Natural killer cell treated with Interleukin-12 subunit alpha and Interleukin-12 subunit beta and Interleukin-15 and Interleukin-18, amount 100 ng/mL, for 72 hours (primary cell): ENCODE measurements at places on chromosomes 2 and 18.

- no peak for DNase-seq
Observed at GRCh38 chr18:8795586-8796325, 90.4 kb downstream of the MTCL1 start.

DNA sequence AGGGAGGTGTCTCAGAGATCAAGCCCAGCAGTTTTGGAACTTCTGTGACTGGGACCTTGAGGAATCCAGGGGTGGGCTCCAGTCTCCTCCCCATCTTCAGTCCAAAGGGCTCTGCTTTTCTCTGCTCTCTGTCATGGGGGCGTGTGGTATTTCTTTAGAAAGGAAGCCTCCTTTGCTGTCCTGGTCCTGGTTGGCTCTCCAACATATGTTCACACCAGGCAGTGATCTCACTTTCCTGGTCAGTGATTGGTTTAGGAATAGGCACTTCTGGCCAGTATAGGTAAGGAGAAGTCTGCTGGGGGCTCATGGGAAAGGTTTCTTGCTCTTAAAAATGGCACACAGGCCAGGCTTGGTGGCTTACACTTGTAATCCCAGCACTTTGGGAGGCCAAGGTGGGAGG lies 115.5 kb upstream of the HAAO start:
- DNase-seq: no peak

- no peak for DNase-seq
Observed at GRCh38 chr2:37589298-37589697, 82.1 kb downstream of the CDC42EP3 start.

DNA sequence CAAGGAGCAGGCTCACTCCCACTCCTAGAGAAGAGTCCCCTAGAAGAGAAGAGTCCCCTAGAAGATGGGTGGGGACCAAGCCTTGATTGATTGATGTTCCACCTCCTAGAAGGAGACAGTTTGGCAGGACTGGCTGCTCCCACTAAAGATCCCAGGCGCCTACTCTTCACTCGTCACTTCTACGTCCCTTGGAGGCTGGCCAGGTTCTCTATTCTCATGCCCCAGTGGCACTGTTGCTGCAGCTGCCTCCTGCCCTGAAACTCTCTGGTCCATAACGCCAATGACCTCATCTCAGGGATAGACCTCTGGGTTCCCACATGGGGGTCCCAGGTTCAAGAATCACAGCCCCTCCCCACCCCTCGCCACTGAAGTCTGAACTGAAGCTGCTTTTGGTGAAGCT lies 2.5 kb upstream of the SP140L start:
- no peak for DNase-seq

GRCh38 chr2:47510745-47511144 lies 107.8 kb downstream of the MSH2 start:
- DNase-seq: no peak

DNA sequence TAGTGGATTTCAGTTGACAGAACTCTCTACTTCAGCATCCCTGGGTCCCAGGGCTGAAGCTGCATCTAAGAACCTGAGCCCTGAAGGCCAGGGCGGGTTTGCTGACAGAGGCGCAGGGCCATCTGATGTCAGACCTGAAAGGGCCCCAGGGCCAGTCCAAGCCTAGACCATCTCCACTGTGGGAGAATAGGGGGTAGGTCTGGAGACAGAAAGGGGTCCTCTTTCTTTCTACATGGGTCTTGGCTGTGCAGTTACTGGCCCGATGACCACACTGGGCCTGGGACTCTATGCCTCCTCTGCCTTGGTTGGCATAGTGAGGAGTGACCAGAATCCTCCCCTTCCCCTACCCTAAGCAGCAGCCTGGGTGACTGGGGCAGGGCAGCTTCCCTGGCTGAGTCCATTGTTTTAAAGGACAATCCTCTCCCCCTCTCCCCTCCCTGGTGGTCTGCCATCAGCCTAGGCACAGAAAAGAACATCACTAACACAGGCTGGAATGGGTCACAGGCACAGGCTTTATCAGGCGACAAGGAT lies 34.5 kb downstream of the HS1BP3 start:
- DNase-seq: peak; percentile 23

GRCh38 chr2:20656561-20656960 lies 5.7 kb upstream of the HS1BP3 start:
- peak; percentile 38 for DNase-seq

GRCh38 chr2:201171259-201171814 lies 11.6 kb upstream of the CASP10 start:
- no peak for DNase-seq

- no peak for DNase-seq
Observed at GRCh38 chr2:926259-926793, 24.3 kb upstream of the SNTG2 start.

DNA sequence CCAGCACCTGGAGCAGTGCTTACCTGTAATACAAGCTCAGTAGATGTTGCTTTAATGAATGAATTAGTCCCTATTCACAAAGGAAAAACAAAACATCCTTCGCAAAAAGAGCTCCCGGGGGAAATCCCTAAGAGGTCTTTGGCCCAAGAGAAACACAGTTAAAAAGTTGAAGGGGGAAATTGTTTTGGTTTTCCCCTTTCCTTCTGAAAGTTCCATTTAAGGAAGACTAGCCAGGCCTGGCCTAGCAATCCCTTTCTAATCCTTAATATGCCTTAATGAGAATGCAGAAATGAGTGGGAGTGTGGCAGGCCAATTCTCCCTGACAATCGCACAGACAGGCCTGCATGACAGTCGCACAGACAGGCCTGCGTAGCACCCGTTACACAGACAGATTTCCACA lies 33.5 kb upstream of the REL start:
- DNase-seq: no peak

DNA sequence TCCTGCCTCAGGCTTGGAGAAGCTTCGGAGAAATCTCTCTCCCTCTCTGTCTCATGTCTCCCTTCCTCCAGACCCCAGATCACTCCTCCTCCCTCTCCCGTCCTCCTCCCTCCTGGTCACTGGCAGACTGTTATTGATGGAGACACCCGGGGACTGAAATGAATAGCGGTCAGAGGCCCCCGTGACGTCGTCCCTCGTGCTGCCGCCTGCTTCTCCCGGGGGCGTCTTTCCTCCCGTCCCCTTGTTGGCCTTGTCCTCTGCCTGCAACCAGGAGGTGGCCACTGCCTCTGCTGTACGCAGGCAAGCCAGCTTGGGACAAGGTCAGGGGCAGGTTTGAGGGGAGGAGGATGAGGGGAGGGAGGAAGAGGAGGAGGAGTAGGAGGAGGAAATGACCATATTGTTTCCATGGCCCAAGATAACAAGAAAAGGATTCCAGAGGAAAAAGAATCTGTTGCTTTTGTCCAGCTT lies 78.2 kb downstream of the CELF4 start:
- DNase-seq: no peak

DNA sequence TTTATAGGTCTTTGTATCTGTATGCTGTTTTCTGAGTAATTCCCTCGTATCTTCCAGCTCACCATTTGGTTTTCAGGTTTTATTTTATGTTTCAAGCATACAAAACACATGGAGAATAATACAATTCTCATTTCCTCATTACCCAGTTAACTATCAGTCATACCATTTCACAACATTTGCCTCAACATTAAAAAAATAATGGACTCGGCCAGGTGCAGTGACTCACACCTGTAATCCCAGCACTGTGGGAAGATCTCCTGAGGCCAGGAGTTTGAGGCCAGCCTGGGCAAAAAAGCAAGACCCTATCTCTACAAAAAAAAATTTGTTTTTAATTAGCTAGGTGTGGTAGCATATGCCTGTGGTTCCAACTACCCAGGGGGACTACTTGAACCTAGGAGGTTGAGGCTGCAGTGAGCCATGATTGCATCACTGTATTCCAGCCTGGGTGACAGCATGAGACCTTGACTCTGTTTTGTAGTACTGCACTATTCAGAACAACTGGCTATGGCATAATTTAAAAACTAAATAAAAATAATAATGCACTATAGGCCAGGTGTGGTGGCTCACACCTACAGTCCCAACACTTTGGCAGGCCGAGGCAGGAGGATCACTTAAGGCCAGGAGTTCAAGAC lies 20.3 kb downstream of the NPC1 start:
- no peak for DNase-seq

GRCh38 chr2:22737144-22737543 lies 647.8 kb upstream of the KLHL29 start:
- DNase-seq: no peak

DNA sequence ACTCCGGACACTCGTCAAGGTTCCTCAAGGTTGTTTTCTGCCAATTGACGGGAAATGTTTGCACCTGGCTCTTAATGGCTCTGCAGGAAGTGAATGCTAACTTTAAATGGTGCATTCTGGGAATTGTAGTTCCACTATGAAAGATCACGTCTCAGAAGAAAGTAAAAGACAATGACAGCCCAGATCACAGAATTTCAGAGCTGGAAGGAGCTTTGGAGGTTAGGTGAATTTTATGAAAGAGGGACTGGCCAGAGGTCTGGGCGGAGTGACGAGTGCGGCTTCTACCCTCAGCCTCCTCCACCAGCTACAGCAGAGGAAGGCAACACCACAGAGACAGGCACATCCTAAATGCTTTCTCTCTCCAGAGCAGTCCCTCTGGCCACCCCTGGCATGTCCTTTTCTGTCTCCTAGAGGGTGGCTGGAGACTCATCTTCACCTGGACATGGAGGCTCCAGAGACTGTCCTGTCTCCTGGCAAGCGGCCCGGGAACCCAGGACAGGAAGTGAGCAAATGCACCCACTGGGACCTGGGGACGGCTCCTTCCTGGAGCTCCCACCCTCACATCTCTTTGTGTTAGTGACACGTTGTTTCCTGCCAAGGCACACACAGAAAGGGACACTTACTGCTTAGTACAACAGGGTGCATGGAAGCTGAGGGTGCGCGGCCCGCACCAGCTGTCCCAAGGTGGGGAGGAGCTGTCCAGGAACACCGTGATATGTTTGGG lies 19.4 kb downstream of the THAP4 start:
- no peak for DNase-seq

DNA sequence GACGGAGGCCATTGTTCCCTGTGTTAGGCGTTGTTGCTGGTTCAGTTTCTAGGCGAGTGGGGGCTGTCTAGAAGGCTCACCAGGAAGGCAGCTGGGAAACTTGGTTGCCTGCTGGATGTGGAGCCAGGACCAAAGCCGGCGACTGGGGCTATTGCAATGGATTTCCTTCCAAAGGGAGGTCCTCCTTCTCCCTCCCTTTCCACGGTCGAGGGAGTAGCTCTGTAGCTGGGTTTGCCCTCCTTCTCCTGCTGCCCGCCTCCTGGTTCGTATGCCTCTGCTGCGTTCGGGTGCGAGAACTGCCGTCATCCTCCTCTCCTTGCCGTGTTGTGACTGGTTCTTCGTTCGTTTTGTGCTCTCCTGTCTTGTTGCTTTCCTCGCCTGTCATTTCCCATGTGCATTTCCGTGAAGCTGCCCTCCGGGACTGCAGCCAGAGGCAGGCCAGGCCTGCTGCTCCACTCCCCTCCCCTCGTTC lies 203.4 kb downstream of the NEDD4L start:
- no peak for DNase-seq

DNA sequence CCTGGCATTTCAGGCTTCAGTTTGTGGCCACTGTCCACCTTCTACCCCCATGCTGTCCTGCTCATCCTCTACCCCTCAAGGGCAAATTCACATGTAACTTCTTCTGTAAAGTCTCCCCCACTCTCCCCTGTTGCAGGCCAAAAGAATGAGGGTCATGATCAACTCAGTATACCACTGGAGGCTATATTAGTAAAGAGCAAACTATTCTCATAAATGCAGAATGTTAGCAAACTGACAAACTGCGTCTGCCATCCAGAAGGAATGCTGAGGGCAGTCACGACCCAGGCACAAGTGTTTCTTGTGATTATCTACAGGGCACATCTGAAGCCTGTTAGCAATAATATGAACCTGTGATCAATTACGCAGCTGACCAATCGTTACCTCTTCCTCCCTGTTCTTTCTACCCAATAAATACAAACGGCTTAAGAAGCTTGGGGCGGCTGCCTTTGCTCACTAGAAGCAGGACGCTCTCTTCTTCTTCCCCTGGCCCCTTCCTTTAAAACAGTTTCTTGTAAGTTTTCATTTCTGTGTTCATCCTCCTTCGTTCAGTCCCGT lies 58.3 kb downstream of the SEPTIN10 start:
- no peak for DNase-seq

- DNase-seq: no peak
Observed at GRCh38 chr2:85867556-85868292, 21.1 kb downstream of the ST3GAL5 start.

DNA sequence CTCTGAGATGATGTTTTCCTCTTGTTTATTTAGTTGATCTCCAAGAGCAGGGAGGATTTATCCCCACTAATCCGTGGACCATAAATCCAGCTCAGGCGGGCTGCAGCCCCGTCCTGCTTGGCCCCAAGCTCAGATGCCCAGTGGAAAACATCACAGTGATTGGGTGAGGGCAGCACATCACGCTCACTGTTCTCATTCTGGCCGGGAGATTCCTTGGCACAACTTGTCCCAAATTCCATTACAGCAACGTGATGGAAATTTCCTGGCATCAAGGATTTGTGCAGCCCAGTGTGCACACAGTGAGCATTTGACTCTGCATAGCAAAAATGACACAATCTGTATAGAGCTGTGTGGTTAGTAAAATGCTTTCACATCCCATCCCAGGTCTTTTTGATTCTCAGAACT lies 96.8 kb downstream of the VAPA start:
- DNase-seq: no peak

GRCh38 chr2:234829074-234829455 lies 122.8 kb upstream of the SH3BP4 start:
- DNase-seq: no peak
